ENCODE measurements at places on chromosomes 3 and 15.

- no peak for DNase-seq
Measured at GRCh38 chr3:176521531-176522175, 675.6 kb downstream of the TBL1XR1 start.

GRCh38 chr3:176919836-176920765 lies 277.2 kb downstream of the TBL1XR1 start:
- no peak for DNase-seq

GRCh38 chr3:188471723-188472122 lies 317.8 kb downstream of the LPP start:
- no peak for DNase-seq

DNA sequence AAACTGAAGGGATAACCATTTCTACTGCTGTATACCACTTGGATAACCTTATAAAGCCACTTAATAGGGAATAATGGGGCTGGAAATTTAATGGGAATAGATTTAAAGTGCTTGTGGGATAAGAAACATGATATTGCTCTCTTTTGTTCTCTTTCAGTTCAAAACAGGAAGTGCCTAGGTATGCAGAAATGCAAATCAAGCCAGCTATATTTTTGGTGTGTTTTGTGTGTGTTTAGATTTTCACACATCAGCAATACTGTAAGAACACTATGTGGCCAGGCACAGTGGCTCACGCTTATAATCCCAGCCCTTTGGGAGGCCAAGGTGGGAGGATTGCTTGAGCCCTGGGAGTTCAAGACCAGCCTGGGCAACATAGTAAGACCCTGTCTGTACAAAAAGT lies 442.3 kb upstream of the TPRG1 start:
- no peak for DNase-seq

- no peak for DNase-seq
Measured at GRCh38 chr3:42853739-42854302, 21.9 kb downstream of the CYP8B1 start.

DNA sequence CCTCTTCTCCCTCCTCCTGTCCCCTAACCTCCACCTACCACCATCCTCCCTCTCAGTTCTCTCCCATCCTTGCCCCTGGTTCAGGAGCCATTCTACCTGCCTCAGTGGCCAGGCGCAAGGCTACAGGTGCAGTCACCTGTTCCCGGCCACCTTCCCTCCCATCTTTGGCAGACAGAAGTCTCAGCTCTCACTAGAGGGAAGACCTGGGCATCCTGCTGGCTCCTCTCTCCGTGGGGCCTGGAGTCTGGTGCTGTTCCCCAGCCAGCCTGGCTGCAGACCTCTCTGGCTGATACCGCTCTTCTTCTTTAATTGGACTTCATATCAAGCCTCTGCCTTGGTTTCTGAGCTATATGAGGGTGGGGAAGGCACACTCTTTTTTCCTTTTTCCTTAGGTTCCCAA lies 53.0 kb upstream of the SLC6A1 start:
- DNase-seq = no peak

DNA sequence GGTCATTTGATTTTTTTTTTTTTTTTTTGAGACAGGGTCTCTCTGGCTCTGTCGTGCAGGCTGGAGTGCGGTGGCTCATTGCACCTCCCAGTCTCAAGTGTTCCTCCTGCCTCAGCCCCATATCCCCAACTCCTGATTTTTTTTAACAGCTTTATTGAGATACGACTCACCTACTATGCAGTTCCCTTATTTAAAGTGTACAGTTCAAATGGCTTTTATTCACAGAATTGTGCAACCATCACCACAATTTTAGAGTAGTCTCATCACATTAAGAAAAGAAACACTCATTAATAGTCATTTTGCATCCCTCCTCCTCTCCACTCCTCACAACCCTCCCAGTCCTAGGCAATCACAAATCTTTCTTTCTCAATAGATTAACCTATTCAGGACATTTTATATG lies 1.9 kb upstream of the TRA2B start:
- no peak for DNase-seq

- DNase-seq = no peak
Measured at GRCh38 chr15:90789462-90789861, 72.3 kb downstream of the BLM start.

DNA sequence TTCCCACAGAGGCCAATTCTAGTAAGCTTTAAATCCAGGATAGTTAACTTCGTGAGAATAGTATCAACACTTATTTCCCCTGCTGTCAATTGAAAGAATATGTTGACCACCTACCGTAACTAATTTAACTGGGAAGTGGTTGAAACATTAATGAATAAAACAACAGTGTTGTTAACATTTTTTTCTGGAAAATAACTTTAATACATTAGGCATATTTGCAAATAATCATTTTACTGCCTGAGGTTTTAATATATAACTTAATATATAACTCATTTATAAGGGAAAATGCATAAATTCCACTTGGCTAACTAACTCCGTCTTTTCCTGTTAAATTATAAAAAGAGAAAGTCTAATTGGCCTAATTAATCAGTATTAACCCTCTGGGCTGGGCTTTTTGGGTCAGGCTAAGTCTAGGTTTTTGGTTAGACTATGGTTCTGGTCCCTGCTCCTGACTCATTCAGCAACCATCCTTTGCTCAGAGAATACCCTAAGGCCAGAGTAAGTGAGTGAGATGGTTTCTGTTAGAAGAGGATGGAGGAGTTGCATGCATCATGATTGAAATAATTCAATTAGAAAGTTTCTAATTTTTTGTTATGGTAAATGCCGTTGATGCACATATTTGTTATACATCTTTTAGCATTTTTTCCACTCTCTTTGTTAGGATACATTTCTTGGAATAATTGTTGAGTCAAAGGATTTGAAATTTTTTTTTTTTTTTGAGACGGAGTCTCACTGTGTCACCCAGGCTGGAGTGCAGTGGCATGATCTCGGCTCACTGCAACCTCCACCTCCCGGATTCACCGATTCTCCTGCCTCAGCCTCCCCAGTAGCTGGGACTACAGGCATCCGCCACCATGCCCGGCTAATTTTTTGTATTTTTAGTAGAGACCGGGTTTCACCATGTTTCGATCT lies 10.8 kb upstream of the SKIL start:
- DNase-seq = no peak

- DNase-seq = no peak
Measured at GRCh38 chr15:67244971-67245478, 9.4 kb downstream of the AAGAB start.

- no peak for DNase-seq
Measured at GRCh38 chr15:60278879-60279278, 118.9 kb downstream of the ANXA2 start.

DNA sequence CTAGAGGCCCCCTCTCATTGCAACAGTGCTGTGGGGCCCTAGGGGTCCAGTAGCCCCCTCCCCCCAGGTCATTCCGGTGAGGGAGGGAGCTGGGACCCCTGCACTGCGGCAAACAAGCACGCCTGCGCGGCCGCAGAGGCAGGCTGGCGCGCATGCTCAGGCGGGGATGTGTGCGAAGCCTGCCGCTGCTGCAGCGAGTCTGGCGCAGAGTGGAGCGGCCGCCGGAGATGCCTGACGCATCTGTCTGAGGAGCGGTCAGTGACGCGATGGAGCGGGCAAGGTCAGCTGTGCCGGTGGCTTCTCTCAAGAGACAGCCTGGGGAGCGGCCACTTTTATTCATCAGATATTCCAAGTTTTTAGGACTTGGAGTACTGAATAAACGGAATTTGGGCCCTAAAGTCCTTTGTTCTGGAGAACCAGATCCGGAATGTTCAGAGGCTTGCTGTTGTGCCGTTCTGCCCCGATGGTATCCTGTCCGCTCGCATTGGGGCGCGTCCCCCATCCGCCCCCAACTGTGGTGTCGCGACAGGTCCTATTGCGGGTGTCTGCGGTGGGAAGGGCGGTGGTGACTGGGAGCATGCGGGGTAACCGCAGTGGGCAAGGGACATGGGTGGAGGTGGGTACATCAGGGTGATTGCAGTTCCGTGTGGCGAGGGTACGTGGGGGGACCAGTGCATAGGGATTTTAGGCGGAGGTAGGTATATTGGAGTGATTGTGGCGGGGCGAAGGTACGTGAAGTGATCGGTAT lies at the start of the genes SNRPN and SNURF:
TSS of gene SNRPN (plus strand) at position 205 of the 748 bp plus-strand sequence. CDS start 19,467 bp downstream, outside the sequence.
TSS of gene SNURF (plus strand) at position 205 of the 748 bp plus-strand sequence. CDS start at position 267, 62 bp downstream.
- no peak for DNase-seq

DNA sequence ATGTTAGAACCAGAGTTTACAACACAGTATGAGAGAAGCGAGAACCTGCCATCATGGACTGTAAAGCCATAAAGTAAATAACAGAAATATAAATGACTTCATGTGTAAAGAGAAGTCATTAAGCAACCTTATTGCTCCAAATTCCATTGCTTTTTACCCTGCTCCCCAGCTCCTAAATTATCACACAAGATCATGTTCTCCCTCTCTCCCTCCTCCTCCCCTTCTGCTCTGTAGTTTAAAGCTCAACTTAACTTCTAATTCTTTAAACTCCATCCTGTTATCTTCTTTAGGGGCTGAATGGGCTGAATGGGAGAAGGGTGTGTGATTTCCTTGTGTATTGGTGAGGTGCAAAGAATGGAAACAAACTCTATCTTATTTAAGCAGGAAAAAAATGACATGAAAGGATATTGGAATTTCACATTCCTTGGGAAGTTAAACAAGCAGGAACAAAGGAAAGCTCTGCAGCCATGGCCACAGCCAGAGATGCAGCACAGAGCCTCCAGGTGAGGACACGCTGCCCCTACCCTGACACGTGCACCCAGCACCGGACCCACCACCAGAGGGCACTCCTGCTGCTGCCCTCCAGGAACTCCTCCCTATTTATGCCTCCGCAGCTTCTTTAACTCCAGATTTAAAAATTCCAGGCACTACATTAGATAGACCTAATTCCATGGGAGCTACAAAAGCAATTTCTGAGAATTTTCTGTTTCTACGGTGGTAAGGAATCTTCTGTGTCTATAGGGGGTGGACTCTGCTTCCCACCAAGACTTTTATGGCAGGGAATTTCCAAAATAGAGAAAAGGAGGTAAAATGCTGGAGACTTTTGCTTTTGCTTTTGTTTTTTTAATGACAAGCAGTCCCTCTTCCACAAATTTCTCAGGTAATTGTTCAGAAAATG lies 76.9 kb upstream of the ABI3BP start:
- DNase-seq = peak; percentile 37

DNA sequence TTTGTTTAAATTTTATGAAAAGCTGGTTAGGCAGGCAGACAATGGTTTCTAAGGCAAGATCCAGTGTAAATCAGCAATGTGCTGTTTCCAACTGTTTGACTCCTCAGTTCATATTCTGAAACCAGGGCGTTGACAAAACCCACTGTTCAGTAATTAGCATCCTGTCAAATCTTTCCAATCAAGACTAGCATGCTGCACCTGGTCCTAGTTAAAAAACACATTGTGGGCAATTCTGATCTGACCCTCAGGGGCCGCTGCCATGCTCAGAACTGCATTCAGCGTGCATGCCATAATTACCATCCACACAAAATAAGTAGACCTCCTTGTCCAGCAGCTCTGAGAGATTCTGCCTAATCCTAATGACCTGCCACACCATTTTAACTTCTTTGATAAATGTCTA lies 20.9 kb upstream of the RBP1 start:
- DNase-seq = no peak

GRCh38 chr3:43539321-43539720 lies 82.5 kb downstream of the ANO10 start:
- DNase-seq = no peak

GRCh38 chr3:25038922-25039321 lies 389.1 kb upstream of the RARB start:
- DNase-seq = no peak

DNA sequence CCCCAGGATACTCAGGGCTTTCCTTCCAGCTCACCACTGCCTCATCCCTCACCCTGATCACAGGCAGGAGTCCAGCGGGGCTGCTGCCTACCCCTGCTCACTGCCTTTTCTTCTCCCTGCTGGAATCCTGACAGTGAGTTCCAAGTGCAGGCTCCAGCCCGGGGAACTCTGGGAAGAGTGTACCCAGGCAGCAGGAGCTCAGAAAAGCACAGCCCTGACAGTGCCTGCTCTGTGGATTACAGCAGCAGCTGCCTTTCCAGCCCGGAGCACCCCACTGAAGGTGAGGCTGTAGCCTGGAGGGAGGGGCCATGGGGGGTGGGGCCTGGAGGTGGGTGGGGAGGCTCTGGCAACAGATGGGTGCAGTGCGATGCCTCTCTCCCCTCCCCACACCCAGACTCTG lies 6.1 kb upstream of the JMJD7 start:
- DNase-seq = no peak

DNA sequence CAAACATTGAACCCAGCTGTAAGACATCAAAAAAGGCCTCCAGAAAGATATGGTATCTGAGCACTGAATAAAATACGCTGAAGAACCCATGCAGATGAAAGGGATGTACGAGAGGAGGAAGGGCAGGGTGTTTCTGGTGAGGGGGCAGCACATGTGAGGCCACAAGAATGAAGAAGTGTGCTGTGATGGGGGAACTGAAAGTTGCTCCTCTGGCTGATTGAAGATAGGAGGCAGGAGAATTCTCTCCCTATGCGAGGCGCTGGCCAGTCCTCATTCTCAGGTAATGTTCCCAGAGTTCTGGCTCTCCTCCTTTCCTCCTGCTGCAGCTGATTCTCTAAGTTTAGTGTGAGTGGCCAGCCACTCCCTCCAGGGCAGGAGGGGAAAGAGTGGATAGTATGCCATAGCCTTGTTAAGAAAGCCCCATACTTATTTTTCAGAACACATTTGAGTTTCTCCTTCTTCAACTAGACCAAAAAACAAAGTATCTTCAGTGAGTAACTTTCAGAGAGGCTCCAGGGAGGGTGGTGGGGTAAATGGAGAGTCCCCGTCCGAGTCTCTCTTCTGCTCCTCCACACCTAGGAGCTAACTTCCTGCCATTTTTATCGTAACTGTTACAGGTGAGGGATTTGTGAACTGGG lies 26.9 kb upstream of the MYO1E start:
- DNase-seq = no peak

GRCh38 chr3:51382076-51382745 lies 2.9 kb upstream of the MANF start:
- no peak for DNase-seq

DNA sequence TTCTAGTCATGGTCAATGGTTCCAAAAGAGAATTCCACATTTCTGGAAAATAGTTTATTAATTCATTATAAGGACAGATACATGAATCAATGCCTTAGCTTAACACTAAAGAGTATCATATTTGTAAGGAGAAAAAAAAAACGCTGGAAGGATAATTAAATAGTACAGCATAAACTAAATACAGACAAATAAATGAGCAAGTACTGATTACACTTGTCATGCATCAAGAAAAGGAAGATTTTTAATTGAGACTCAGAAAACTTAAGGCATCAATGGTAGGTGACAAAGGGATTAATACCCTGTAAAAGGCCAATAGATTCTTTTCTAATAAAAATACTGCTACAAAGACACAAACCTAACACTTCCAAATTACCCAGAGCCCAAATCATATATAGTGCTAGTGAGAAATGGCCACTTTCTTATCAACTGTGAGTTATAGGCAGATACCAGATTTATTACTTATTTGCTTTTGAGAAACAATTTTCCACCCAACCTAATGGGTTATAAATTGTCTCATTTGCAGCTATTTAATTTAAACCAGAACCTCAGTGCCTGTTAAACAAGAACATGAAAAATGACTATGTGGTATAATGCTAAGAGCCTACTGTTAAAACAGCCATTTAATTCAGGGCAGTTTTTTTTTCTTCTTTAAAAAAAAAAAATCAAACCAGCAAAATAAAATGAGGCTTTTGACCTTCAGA lies 3.8 kb upstream of the IGDCC3 start:
- no peak for DNase-seq
